Esophagus squamous epithelium (tissue), 5 donors: ENCODE measurements at places on chromosomes 2 and 18. TPM values are rescaled to one million over a fixed set of nuclear protein-coding genes. Genes with fewer than 3 reads are reported as not detected.

DNA sequence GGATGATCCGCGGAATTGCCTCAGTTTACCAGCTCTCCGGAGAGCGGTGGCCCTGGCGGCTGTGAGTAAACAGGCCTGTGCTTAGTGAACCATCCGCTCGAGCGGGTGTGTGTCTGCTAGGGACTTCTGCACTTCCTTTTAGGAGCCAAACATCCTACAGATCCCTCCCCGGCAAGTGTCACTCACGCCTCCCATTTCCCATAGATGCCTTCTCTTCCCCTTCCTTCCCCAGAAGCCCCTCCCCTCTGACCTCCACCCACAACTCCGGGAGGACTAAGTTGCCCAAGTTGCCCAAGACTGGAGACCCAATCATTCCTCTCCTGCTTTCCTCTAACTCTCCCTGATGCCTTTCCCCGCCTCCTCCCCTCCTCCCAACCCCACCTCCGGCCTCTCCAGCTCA is 2.9 kb downstream of the C1QL2 start:
- H3K27me3 ChIP-seq, result peaks cover 5% of the 10 kb centered on the region
- H3K4me3 ChIP-seq, result no peak overlapping the region
- H3K36me3 ChIP-seq, result no peaks in the 10 kb centered on the region
- no peak for DNase-seq
- H3K4me1 ChIP-seq, result peaks cover 31% of the 10 kb centered on the region

- H3K27me3 ChIP-seq, result no peaks in the 10 kb centered on the region
- no peaks in the 10 kb centered on the region for H3K36me3 ChIP-seq
- DNase-seq, result no peak
Measured at GRCh38 chr2:174873471-174873870, 109.2 kb upstream of the CHRNA1 start.

DNA sequence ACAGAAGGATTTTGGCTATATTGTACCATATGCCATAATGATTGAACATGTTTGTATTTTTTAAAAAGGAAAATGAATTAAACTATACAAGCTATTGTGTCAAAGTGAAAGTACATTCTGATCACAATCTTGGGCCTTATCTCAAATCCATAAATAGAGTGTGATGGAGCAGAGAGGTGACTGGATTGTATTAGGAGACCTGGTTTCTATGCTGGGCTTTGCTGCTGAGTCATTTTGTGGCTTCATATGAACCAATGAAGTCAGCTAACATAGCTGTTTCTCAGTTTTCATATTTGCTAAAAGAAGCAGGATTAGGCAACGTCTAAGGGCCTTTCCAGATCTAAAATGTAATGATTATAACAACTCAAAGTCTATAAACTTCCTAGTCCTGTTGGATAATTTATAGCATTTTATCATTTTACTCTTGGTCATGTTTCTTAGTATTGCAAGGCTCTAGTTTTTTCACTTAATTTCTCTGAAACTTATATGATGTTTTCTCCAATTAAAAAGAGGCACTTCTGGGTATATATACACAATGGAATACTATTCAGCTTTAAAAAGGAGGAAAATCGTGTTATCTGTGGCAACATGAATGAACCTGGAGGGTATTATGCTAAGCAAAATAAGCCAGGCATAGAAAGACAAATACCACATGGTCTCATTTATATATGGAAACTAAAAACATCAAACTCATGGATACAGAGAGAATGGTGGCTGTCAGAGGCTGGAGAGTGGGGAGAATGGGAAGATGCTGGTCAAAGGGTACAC is 112.3 kb downstream of the MEP1B start:
- no peaks in the 10 kb centered on the region for H3K4me1 ChIP-seq
- no peak overlapping the region for H3K27ac ChIP-seq
- no peak overlapping the region for H3K4me3 ChIP-seq
- no peaks in the 10 kb centered on the region for H3K27me3 ChIP-seq
- DNase-seq, result no peak

DNA sequence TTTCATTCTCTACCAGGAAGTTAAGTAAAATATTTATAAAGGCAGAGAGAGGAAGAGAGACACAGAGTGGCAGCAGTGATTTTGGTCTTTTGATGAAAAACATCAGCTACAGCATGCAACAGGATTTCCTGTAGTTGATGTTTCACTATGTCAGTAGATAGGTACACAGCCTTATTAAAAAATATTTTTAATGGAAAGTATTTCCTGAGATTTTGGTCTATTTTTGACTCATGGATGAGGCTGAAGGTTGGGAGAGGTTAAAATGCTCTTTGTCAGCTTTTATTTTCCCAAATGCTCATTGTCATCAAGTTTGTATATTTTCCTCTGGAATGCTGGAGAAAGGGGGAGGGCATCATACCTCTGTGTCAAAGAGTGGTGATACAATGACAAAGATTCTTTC is 1112.5 kb downstream of the CBLN2 start:
- no peaks in the 10 kb centered on the region for H3K27me3 ChIP-seq
- H3K4me3 ChIP-seq, result no peak overlapping the region
- no peak for DNase-seq
- H3K27ac ChIP-seq, result no peak overlapping the region
- H3K36me3 ChIP-seq, result no peaks in the 10 kb centered on the region
- no peaks in the 10 kb centered on the region for H3K4me1 ChIP-seq

GRCh38 chr2:237815637-237816036 is 17.1 kb downstream of the RBM44 start:
- no peak overlapping the region for H3K4me3 ChIP-seq
- DNase-seq, result no peak
- H3K4me1 ChIP-seq, result no peaks in the 10 kb centered on the region
- no peaks in the 10 kb centered on the region for H3K27me3 ChIP-seq

DNA sequence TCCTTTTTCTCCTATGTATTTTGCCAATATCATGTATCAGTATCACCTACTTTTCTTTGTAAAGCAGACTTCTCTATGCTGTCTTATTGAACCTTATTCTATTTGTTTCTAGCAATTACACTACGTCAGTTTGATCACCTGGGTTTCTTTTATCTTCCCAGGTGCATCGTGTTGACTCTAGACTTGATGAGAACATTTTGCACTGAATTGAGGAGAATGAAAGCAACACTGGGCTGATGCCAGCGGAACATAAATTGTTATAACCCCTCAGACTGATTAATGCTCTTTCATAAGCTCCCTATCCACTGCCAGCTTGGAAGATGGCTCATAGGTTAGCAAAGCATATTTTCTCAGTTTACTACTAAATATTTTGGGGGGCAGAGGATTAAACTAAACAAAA is 140.6 kb downstream of the EPHA4 start:
- no peak for DNase-seq
- H3K4me1 ChIP-seq, result no peaks in the 10 kb centered on the region
- H3K27me3 ChIP-seq, result no peaks in the 10 kb centered on the region
- peaks cover 32% of the 10 kb centered on the region for H3K36me3 ChIP-seq
- no peak overlapping the region for H3K27ac ChIP-seq

DNA sequence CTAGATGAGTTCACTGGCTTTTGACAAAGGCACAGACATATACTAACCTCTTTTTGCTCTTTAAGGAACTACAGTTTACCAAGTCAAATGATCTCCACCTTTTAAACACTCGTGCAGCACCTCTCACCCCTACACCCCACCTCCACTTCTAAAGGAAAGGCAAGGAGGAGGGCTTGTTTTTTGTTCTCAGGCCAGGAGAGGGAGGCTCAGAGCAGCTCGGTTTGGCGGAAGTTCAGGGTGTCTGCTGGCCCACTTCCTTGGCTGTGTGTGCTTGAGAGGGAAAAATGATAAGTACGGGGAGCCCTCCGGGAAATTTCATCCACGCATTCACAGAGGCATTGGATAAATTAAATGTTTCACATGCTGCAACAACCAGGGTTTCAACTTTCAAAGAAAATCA is 667.9 kb downstream of the BCL11A start:
- no peaks in the 10 kb centered on the region for H3K27me3 ChIP-seq
- H3K4me1 ChIP-seq, result peaks cover 8% of the 10 kb centered on the region
- H3K27ac ChIP-seq, result no peak overlapping the region
- no peak overlapping the region for H3K4me3 ChIP-seq
- no peak for DNase-seq

- no peak overlapping the region for H3K27ac ChIP-seq
- no peaks in the 10 kb centered on the region for H3K36me3 ChIP-seq
- no peaks in the 10 kb centered on the region for H3K4me1 ChIP-seq
- no peak for DNase-seq
- no peak overlapping the region for H3K4me3 ChIP-seq
Measured at GRCh38 chr2:185012643-185013042, 414.3 kb downstream of the ZNF804A start.

DNA sequence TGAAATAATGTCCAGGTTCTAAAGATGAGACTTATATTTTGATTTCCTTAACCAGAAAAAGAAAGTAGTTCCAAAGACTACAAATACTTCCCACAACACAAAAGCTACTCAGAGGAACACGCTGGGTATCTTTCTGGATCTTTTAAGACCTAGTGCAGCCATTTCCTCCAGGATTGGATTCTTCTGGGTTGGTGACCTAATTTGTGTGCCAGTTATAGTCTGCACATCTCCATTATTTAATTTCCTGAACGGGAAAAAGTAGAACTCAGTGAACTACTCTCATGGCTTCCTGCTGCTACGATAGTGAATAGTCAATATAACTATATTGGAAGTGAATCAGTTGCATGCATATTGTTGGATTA is 1.5 kb downstream of the TMEM87B start:
- no peak for DNase-seq
- peaks cover 27% of the 10 kb centered on the region for H3K4me1 ChIP-seq

- H3K4me3 ChIP-seq, result no peak overlapping the region
- no peak for DNase-seq
Measured at GRCh38 chr2:48105848-48106247, 199.6 kb upstream of the FBXO11 start.

- no peak overlapping the region for H3K4me3 ChIP-seq
- H3K4me1 ChIP-seq, result peaks cover 43% of the 10 kb centered on the region
- no peak overlapping the region for H3K27ac ChIP-seq
- no peaks in the 10 kb centered on the region for H3K36me3 ChIP-seq
- DNase-seq, result no peak
- no peaks in the 10 kb centered on the region for H3K27me3 ChIP-seq
Measured at GRCh38 chr2:25363733-25364132, 22.0 kb upstream of the DNMT3A start.

GRCh38 chr18:79326413-79327198 is 69.1 kb upstream of the NFATC1 start:
- no peak for DNase-seq
- H3K27ac ChIP-seq, result no peak overlapping the region
- no peaks in the 10 kb centered on the region for H3K36me3 ChIP-seq
- no peak overlapping the region for H3K4me3 ChIP-seq

DNA sequence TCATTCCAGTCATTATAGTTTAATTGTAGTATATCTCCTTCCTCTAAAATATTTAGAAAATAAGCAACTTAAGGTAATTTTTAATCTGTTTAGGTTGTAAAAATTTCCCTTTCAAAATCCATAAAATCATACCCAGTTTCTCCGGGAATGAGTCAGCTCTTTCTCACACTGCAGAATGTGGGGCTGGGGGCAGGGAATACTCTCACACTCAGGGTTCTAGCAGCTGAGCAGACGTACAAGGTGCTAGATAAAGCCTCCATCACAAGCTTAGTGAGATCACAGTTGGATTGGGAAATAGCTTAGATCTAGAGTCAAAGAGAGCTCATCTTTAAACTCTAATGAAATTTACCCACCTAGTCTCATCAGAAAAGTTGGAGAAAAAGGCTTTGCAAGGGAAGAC is 79.9 kb upstream of the FAM237A start:
- H3K27me3 ChIP-seq, result no peaks in the 10 kb centered on the region
- H3K4me1 ChIP-seq, result no peaks in the 10 kb centered on the region
- DNase-seq, result no peak
- H3K27ac ChIP-seq, result no peak overlapping the region
- H3K36me3 ChIP-seq, result no peaks in the 10 kb centered on the region

DNA sequence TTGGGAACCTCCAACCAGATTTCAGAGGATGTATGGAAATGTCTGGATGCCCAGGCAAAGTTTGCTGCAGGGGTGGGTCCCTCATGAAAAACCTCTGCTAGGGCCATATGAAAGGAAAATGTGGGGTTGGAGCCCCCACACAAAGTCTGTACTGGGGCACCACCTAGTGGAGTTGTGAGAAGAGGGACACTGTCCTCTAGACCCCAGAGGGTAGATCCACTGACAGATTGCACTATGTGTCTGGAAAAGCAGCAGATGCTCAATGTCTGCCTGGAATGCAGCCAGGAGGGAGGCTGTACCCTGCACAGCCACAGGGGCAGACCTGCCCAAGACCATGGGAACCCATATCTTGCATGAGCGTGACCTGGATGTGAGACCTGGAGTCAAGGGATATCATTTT is 573.7 kb upstream of the NXPH2 start:
- no peak for DNase-seq
- no peaks in the 10 kb centered on the region for H3K27me3 ChIP-seq
- no peak overlapping the region for H3K27ac ChIP-seq
- H3K4me3 ChIP-seq, result no peak overlapping the region

GRCh38 chr2:149068996-149069888 is 30.7 kb downstream of the LYPD6B start:
- no peaks in the 10 kb centered on the region for H3K4me1 ChIP-seq
- DNase-seq, result no peak
- H3K4me3 ChIP-seq, result no peak overlapping the region
- H3K27ac ChIP-seq, result peak overlapping the region; percentile 4

DNA sequence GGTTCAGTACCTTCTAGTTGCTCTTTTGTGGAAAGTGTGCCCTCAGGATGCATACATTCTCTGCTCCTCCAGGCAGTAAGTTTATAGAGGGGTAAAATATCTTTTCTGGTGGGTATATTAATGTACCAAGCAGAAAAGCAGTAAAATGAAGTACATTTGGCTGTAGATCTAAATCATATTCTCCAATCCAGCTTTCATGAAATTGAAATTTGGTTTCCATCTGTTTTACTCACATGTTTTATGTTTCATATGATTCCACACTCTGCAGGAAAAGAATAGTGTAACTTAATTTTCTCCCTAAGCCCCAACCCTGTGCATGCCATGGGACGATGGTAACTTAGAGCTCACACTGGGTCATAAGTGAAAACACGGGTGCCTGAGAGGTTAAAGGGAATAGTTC is 172.3 kb downstream of the AKAIN1 start:
- no peak overlapping the region for H3K4me3 ChIP-seq
- H3K36me3 ChIP-seq, result no peaks in the 10 kb centered on the region
- no peak overlapping the region for H3K27ac ChIP-seq
- H3K27me3 ChIP-seq, result no peaks in the 10 kb centered on the region
- no peak for DNase-seq

KRTCAP3 gene
- 23.8 TPM for total RNA-seq

C18orf32 gene
- total RNA-seq, result 25.6 TPM

SERPINB13 gene
- 175 TPM for total RNA-seq

ANTXR1 gene
- total RNA-seq, result 23.4 TPM

REG3A gene
- not detected for total RNA-seq

ALPG gene
- not detected for total RNA-seq

FN1 gene
- total RNA-seq, result 170 TPM

MARCHF7 gene
- total RNA-seq, result 105 TPM

WDR43 gene
- total RNA-seq, result 28.2 TPM

KCNJ3 gene
- not detected for total RNA-seq

SLC4A3 gene
- total RNA-seq, result 4.0 TPM

NT5C1B gene
- total RNA-seq, result not detected

NEB gene
- 0.38 TPM for total RNA-seq
